Mononuclear cell (primary cell): ENCODE measurements at places on chromosomes 2 and 18. TPM values are rescaled to one million over a fixed set of nuclear protein-coding genes. Genes with fewer than 3 reads are reported as not detected.

TXNDC2 gene
- 0.10 TPM for total RNA-seq

CROCC2 gene
- total RNA-seq, result not detected

TP53I3 gene
- 5.6 TPM for total RNA-seq

MYO5B gene
- total RNA-seq, result under 0.01 TPM

NDUFV2 gene
- total RNA-seq, result 355 TPM

METTL8 gene
- total RNA-seq, result 19.0 TPM

RAX gene
- not detected for total RNA-seq

CIDEA gene
- not detected for total RNA-seq

CPO gene
- total RNA-seq, result 0.21 TPM

IL1A gene
- total RNA-seq, result 23.4 TPM

FAM161A gene
- total RNA-seq, result 0.52 TPM

COLEC11 gene
- total RNA-seq, result not detected

ACTG2 gene
- total RNA-seq, result 0.10 TPM

GORASP2 gene
- total RNA-seq, result 40.7 TPM

TUBA4B gene
- not detected for total RNA-seq

FBXO48 gene
- total RNA-seq, result 0.52 TPM

MPP4 gene
- under 0.01 TPM for total RNA-seq

POTEF gene
- total RNA-seq, result not detected

SH3BP4 gene
- 1.4 TPM for total RNA-seq

NTSR2 gene
- total RNA-seq, result not detected

TRABD2A gene
- 96.0 TPM for total RNA-seq

SOWAHC gene
- 2.3 TPM for total RNA-seq

PPIG gene
- 60.1 TPM for total RNA-seq

DUSP19 gene
- 0.42 TPM for total RNA-seq

EFR3B gene
- under 0.01 TPM for total RNA-seq

DNAJC5G gene
- not detected for total RNA-seq

SATB2 gene
- 0.73 TPM for total RNA-seq

NETO1 gene
- 1.5 TPM for total RNA-seq

DIPK1C gene
- not detected for total RNA-seq

SLC9A4 gene
- under 0.01 TPM for total RNA-seq

PLCD4 gene
- 0.21 TPM for total RNA-seq

ANKRD23 gene
- total RNA-seq, result 2.2 TPM

GALNT3 gene
- 20.4 TPM for total RNA-seq

POTEJ gene
- not detected for total RNA-seq

EXOC6B gene
- total RNA-seq, result 9.0 TPM

PPP3R1 gene
- 62.1 TPM for total RNA-seq

C2orf72 gene
- total RNA-seq, result not detected

ZSWIM2 gene
- not detected for total RNA-seq

SH2D6 gene
- total RNA-seq, result 0.42 TPM

IL37 gene
- not detected for total RNA-seq

CRYBA2 gene
- total RNA-seq, result not detected

ANKRD30B gene
- not detected for total RNA-seq

ASB18 gene
- total RNA-seq, result not detected

LOXL3 gene
- total RNA-seq, result 3.9 TPM

TMEM178A gene
- not detected for total RNA-seq

AOX1 gene
- total RNA-seq, result not detected

DCDC2C gene
- not detected for total RNA-seq

SULT1C4 gene
- 0.21 TPM for total RNA-seq

GRB14 gene
- 2.0 TPM for total RNA-seq

CYP27C1 gene
- not detected for total RNA-seq

CACNB4 gene
- 0.84 TPM for total RNA-seq

TMEM163 gene
- total RNA-seq, result 0.63 TPM
